ENCODE measurements at places on chromosomes 5 and 9. TPM values are rescaled to one million over a fixed set of nuclear protein-coding genes. Genes with fewer than 3 reads are reported as not detected.

Gene PRR7
- total RNA-seq, result 8.2 TPM

Gene LHFPL2
- 0.05 TPM for total RNA-seq

Gene IFT74
- 9.5 TPM for total RNA-seq

Gene AUH
- total RNA-seq, result 45.7 TPM

Gene HEMGN
- total RNA-seq, result 0.95 TPM

Gene TMOD1
- total RNA-seq, result 2.0 TPM

Gene ALDH7A1
- total RNA-seq, result 3.3 TPM

Gene HCN1
- not detected for total RNA-seq

Gene ZNG1F
- total RNA-seq, result 13.0 TPM

Gene HTR4
- total RNA-seq, result not detected

Gene EDIL3
- not detected for total RNA-seq

Gene SLC36A2
- total RNA-seq, result not detected

Gene MED10
- 65.8 TPM for total RNA-seq

Gene SEMA4D
- 167 TPM for total RNA-seq

Gene FBP2
- total RNA-seq, result not detected

Gene GFI1B
- not detected for total RNA-seq

Gene DMRT3
- not detected for total RNA-seq

Gene BTNL8
- 0.40 TPM for total RNA-seq

Gene RNF145
- total RNA-seq, result 88.3 TPM

Gene GRIN3A
- not detected for total RNA-seq

Gene GARIN3
- 0.09 TPM for total RNA-seq

Gene SLC27A6
- total RNA-seq, result not detected

Gene SV2C
- 0.45 TPM for total RNA-seq

Gene GFPT2
- 0.11 TPM for total RNA-seq

Gene ARID3C
- 0.17 TPM for total RNA-seq

Gene DENND4C
- total RNA-seq, result 22.6 TPM

Gene COX7C
- total RNA-seq, result 422 TPM

Gene TMC1
- 0.41 TPM for total RNA-seq

Gene GPR151
- total RNA-seq, result not detected

Gene NIPAL4
- 0.65 TPM for total RNA-seq

Gene LRSAM1
- 22.0 TPM for total RNA-seq

Gene DAB2IP
- total RNA-seq, result 0.09 TPM

Gene OMD
- total RNA-seq, result not detected

Gene PPIC
- not detected for total RNA-seq

Gene PTAR1
- 62.9 TPM for total RNA-seq

Gene ORM1
- not detected for total RNA-seq

Gene RGP1
- 18.9 TPM for total RNA-seq

Gene FOXD4L4
- total RNA-seq, result 0.24 TPM

Gene PFN3
- total RNA-seq, result not detected

Gene UAP1L1
- 33.0 TPM for total RNA-seq

Gene PRDM9
- total RNA-seq, result not detected

Gene PPP2R2B
- 1.0 TPM for total RNA-seq

Gene SLC6A19
- not detected for total RNA-seq

Gene PTGES
- not detected for total RNA-seq

Gene ANKRD18A
- total RNA-seq, result 16.0 TPM

Gene EIF4EBP3
- 11.8 TPM for total RNA-seq

Gene FAM221B
- total RNA-seq, result not detected

Gene GBA2
- total RNA-seq, result 27.0 TPM

Gene NR4A3
- 4.8 TPM for total RNA-seq

Gene ANKRD55
- total RNA-seq, result 0.22 TPM

Gene ZDHHC11B
- total RNA-seq, result 0.30 TPM
